ENCODE measurements at places on chromosomes 3 and 15.

GRCh38 chr3:144636833-144637232 is 665.2 kb downstream of the DIPK2A start:
- DNase-seq = no peak

- DNase-seq = no peak
These were observed 447.8 kb downstream of the MECOM start for GRCh38 chr3:169215461-169216352.

DNA sequence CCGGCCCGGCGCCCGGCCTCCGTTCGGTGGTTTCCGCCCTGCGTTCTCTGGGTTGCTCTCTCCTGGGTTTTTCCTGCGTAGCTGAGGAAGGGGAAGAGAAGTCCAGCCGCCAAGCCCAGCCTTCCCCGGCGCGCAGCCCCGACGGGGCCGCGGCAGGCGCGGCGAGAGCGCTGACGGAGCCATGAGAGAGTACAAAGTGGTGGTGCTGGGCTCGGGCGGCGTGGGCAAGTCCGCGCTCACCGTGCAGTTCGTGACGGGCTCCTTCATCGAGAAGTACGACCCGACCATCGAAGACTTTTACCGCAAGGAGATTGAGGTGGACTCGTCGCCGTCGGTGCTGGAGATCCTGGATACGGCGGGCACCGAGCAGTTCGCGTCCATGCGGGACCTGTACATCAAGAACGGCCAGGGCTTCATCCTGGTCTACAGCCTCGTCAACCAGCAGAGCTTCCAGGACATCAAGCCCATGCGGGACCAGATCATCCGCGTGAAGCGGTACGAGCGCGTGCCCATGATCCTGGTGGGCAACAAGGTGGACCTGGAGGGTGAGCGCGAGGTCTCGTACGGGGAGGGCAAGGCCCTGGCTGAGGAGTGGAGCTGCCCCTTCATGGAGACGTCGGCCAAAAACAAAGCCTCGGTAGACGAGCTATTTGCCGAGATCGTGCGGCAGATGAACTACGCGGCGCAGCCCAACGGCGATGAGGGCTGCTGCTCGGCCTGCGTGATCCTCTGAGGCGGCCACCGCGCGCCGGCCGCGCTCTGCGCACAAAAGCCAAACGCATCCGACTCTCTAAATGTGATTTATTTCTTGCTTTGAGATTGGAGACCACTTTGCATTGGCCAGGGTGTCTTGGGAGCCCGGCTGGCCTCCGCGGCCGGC is 727 bp downstream of the RAP2B start:
- DNase-seq = no peak

DNA sequence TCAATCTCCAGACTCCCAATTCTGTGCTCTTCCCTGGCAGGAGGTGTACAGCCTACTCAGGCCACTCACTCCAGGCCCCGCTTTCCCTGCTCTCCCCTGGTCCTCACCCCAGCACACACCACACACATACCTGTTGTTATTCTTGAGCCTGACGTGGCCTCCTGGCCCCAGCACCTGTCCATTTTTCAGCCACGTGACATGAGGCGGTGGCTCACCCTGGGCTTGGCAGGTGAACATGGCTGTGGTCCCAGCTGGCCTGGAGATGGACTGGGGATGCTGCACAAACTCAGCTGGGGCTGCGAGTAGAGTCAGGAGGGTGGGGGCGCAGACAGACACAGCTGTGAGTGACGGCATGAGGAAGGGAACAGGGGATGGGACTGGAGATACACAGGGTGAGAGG is 27.3 kb downstream of the RNU5B-1 start:
- DNase-seq = no peak

DNA sequence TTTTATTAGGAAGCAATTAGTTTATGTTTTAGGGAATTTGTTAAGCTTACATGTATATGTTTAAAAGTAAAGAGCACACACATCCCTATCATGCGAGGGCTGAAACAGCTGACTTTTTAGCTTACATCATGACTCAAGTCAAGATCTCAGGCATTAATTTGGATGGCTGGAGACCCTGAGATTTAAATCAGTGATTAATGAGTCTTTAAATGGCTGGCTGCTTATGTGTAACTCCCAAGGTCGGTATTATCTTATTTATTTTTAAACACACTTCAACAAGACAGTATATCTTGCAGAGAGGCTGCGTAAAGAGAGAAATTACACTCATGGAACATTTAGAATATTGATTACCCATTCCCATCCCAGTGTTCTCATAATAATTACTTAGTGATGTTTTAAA is 169.4 kb downstream of the KBTBD8 start:
- no peak for DNase-seq

- DNase-seq = no peak
These were observed 912.4 kb upstream of the EPHA6 start for GRCh38 chr3:95901948-95902347.

- DNase-seq = no peak
These were observed 3.3 kb downstream of the WDR49 start for GRCh38 chr3:167650459-167650858.

DNA sequence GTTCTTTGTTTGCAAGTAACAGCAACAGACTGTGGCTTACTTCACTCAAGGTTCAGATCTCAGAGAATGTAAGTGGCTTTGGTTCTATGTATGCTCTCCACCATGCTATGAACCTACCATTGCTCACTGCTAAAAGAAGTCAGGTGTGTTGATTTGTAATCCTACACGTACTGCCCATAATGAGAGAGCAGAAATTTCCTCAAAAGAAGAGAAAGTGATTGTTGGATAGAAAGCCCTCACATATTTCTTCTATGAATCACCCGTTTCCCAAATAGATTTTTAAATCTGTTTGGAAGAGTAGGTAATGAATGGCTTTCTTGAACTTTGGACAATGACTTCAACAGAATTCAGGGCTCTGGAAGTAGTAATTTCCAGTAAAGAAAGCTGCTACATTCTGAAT is 565.4 kb downstream of the ROBO2 start:
- no peak for DNase-seq

- DNase-seq = no peak
These were observed 161.5 kb downstream of the NSMCE3 start for GRCh38 chr15:29107971-29108645.
